ENCODE measurements at places on chromosomes 16 and 17. TPM values are rescaled to one million over a fixed set of nuclear protein-coding genes. Genes with fewer than 3 reads are reported as not detected.

GRCh38 chr16:63938661-63939060, 1183.2 kb downstream of the CDH11 start:
- no peak for DNase-seq

- DNase-seq, result no peak
Measured at GRCh38 chr17:9636501-9636900, 8.8 kb upstream of the USP43 start.

DNA sequence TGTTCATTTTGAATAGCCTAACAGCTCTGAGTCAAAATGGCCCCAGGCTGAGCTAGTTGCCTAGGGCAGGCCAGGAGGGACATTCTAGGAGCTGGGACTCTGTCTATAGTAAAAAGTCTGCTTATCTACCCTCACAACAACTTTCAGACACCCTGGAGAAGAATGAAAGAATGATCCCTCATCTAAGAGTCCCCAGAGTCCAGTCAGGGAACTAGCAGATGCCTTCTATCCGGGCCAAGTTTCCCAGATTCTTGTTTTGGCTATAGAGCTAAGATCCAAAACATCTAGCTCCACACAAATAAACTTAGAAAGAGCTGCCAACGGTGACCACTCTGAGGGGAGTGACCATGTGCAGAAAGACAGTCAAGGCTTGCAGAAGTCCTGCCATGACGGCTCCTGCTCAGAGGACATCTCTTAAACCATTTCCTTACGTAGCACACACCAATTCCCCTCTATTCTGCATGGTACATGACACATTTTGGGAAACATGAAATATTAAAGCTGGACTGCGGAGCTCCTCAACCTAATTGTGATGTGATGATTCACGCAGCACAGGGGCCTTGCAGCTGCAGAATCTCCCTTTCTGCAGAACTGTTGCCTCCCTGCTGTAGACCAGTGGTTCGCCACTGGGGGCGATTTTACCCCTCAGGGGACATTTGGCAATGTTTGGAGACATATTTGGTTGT, 24.2 kb downstream of the FAM20A start:
- DNase-seq, result no peak

- no peak for DNase-seq
Measured at GRCh38 chr17:68491381-68492231, 20.6 kb upstream of the PRKAR1A start.

GRCh38 chr17:49552070-49552751, 23.5 kb upstream of the NXPH3 start:
- no peak for DNase-seq

ARL5C gene
- total RNA-seq, result not detected

FOXL1 gene
- total RNA-seq, result 0.82 TPM

COPZ2 gene
- total RNA-seq, result 3.3 TPM

DNA sequence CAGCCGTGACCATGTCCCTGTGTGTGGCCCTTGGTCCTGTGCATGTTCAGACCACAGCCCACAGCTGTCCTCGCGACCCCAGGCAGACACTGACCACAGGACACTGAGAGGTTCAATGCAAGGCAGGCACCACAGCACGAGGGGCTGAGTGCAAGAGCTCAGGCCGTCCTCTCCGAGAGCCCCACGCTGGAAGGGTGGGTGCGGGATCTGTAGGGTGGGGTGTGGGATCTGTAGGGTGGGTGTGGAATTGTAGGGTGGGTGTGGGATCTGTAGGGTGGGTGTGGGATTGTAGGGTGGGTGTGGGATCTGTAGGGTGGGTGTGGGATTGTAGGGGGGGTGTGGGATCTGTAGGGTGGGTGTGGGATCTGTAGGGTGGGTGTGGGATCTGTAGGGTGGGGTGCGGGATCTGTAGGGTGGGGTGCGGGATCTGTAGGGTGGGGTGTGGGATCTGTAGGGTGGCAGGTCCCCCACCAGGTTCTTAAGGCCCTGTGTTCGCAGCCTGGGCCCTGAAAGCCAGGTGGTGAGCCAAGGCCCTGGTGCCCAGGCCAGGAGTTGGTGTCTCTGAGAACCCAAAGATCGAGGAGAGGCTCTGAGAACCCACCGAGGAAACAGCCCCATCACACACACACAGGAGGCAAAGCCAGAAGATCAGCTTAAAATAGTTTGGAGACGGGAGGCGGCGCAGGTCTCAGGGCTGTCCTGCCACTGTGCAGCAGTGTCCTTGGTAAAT, 48.2 kb downstream of the METRNL start:
- DNase-seq, result no peak

- DNase-seq, result peak; percentile 54
Measured at GRCh38 chr16:1871974-1872635, at the start of gene MEIOB. Gene MEIOB (minus strand): TSS chr16:1872164. CDS start chr16:1868175, 3,989 bp downstream.

- no peak for DNase-seq
Measured at GRCh38 chr16:49930841-49931240, 74.9 kb upstream of the ZNF423 start.
